ENCODE measurements at places on chromosomes 5 and 9. TPM values are rescaled to one million over a fixed set of nuclear protein-coding genes. Genes with fewer than 3 reads are reported as not detected.

- no peak for DNase-seq
Observed at GRCh38 chr5:2727550-2727949, 23.9 kb downstream of the IRX2 start.

- DNase-seq: no peak
Observed at GRCh38 chr5:8848997-8849594, 696.8 kb downstream of the SEMA5A start.

The NXNL2 gene
- not detected for polyA plus RNA-seq

The SLC25A2 gene
- polyA plus RNA-seq: not detected

All from naive thymus-derived CD4-positive, alpha-beta T cell (primary cell).